GM23338 (cell line): ENCODE measurements at places on chromosomes 2 and 18. TPM values are rescaled to one million over a fixed set of nuclear protein-coding genes. Genes with fewer than 3 reads are reported as not detected.

MGAT5 gene
- 25.4 and 27.6 TPM in 2 replicates for total RNA-seq

DTNB gene
- 22.1 and 27.5 TPM in 2 replicates for total RNA-seq

DNA sequence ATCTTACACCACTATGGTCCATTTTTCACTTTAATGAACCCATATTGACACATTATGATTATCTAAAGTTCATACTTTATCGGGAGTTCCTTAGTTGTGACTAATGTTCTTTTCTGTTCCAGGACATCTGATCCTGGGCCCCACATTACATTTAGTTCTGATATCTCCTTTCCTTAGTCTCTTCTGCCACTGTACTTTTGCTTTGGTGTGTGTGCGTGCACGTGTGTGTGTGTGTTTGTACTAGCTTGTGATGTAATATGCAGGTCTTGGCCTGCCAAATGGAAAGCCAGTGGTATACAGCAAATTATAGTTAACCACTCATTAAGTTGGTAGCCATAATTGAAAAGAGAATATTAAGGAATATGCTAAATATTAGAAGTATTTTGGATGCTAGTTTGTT, 88.0 kb downstream of the CDC42EP3 start:
- H3K4me1 ChIP-seq, result peaks cover 24% of the 10 kb centered on the region
- no peak for DNase-seq
- H3K27ac ChIP-seq, result no peak overlapping the region
- H3K36me3 ChIP-seq, result no peaks in the 10 kb centered on the region

- DNase-seq, result no peak
- H3K4me1 ChIP-seq, result no peaks in the 10 kb centered on the region
- H3K36me3 ChIP-seq, result no peaks in the 10 kb centered on the region
- H3K27ac ChIP-seq, result no peak overlapping the region
- no peak overlapping the region for H3K4me3 ChIP-seq
Measured at GRCh38 chr2:67463810-67464209, 66.7 kb downstream of the ETAA1 start.

DNA sequence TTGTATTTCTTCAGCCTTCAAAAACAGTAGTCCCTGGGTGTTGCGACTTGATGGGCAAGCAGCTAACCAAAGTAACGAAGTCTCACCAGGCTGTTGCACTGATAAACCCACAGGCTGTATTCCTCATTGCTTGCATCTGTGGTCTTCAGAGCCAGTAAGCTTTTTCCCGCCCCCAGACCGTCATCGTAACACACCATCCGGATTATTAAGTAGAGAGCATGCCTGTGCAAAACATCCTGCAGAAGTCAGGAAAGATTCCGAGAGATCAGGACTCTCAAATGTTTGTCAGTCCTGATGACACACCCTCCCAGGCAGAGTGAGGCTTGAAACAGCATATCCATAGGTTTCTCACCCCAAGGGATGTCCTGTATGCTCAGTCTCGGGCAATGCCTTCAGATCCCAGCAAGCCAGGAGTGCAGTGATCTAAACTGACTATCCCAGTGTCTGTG, 15.9 kb downstream of the ITGB1BP1 start:
- H3K27me3 ChIP-seq, result no peaks in the 10 kb centered on the region
- no peak for DNase-seq
- no peaks in the 10 kb centered on the region; the same call in 1 of the 2 replicates for H3K36me3 ChIP-seq
- no peaks in the 10 kb centered on the region for H3K4me1 ChIP-seq
- no peak overlapping the region for H3K27ac ChIP-seq
